ENCODE measurements at places on chromosomes 7 and 10. TPM values are rescaled to one million over a fixed set of nuclear protein-coding genes. Genes with fewer than 3 reads are reported as not detected.

GRCh38 chr10:51008346-51008745, 65.9 kb upstream of the PRKG1 start:
- H3K27ac ChIP-seq = no peak overlapping the region
- H3K4me1 ChIP-seq = peaks cover 6% of the 10 kb centered on the region
- DNase-seq = no peak
- no peaks in the 10 kb centered on the region for H3K36me3 ChIP-seq
- H3K27me3 ChIP-seq = no peaks in the 10 kb centered on the region

- H3K27ac ChIP-seq = no peak overlapping the region
- no peaks in the 10 kb centered on the region for H3K27me3 ChIP-seq
- no peak overlapping the region for H3K4me3 ChIP-seq
- H3K36me3 ChIP-seq = no peaks in the 10 kb centered on the region
Measured at GRCh38 chr7:28132959-28133870, 47.4 kb downstream of the JAZF1 start.

- no peak overlapping the region for H3K4me3 ChIP-seq
- H3K36me3 ChIP-seq = no peaks in the 10 kb centered on the region
- no peak overlapping the region for H3K27ac ChIP-seq
- no peaks in the 10 kb centered on the region for H3K4me1 ChIP-seq
- DNase-seq = peak; percentile 69
- H3K27me3 ChIP-seq = no peaks in the 10 kb centered on the region
Measured at GRCh38 chr10:127649642-127650041, 87.3 kb upstream of the FOXI2 start.

GRCh38 chr10:2891073-2891769, 176.1 kb upstream of the PFKP start:
- H3K27me3 ChIP-seq = no peaks in the 10 kb centered on the region
- H3K4me3 ChIP-seq = no peak overlapping the region
- no peak for DNase-seq
- peaks cover 13% of the 10 kb centered on the region for H3K4me1 ChIP-seq
- no peaks in the 10 kb centered on the region for H3K36me3 ChIP-seq

GRCh38 chr7:95922191-95922590, 149.8 kb downstream of the DYNC1I1 start:
- no peaks in the 10 kb centered on the region for H3K27me3 ChIP-seq
- H3K27ac ChIP-seq = no peak overlapping the region
- H3K4me1 ChIP-seq = no peaks in the 10 kb centered on the region
- no peak overlapping the region for H3K4me3 ChIP-seq

DNA sequence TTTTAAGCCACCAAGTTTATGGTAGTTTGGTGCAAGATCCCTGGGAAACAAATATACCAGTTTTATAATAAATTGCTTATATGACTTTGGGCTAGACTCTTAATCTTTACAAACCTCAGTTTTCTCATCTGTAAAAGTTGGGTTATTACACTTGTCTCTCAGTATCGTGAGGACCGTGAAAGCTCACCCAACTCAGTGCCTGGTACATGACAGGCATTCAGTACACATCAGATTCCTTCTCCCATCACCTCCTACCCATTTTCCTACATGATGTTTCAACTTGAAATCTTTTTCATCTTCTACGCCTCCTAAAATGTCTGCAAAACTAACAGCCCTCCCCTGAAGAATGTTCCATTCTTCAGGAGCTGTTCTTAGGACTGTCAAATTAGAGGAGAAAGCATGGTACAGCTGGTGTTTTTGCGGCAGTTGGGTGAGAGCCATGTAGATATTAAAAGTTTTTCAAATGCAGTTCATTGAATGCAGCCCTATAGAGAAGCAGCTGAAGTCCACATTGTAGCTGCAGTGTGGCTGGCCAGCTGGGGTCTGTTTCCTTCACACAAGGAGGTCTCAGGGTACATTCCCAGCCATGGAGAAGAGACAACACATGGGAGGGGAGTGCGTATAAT, 812.8 kb downstream of the LRMDA start:
- no peak overlapping the region for H3K27ac ChIP-seq
- no peaks in the 10 kb centered on the region for H3K27me3 ChIP-seq
- H3K4me3 ChIP-seq = no peak overlapping the region
- H3K36me3 ChIP-seq = no peaks in the 10 kb centered on the region
- no peak for DNase-seq

GRCh38 chr10:66564287-66564686, 361.5 kb upstream of the LRRTM3 start:
- no peaks in the 10 kb centered on the region for H3K36me3 ChIP-seq
- H3K4me1 ChIP-seq = no peaks in the 10 kb centered on the region
- no peak overlapping the region for H3K27ac ChIP-seq
- no peak for DNase-seq
- H3K27me3 ChIP-seq = no peaks in the 10 kb centered on the region

DNA sequence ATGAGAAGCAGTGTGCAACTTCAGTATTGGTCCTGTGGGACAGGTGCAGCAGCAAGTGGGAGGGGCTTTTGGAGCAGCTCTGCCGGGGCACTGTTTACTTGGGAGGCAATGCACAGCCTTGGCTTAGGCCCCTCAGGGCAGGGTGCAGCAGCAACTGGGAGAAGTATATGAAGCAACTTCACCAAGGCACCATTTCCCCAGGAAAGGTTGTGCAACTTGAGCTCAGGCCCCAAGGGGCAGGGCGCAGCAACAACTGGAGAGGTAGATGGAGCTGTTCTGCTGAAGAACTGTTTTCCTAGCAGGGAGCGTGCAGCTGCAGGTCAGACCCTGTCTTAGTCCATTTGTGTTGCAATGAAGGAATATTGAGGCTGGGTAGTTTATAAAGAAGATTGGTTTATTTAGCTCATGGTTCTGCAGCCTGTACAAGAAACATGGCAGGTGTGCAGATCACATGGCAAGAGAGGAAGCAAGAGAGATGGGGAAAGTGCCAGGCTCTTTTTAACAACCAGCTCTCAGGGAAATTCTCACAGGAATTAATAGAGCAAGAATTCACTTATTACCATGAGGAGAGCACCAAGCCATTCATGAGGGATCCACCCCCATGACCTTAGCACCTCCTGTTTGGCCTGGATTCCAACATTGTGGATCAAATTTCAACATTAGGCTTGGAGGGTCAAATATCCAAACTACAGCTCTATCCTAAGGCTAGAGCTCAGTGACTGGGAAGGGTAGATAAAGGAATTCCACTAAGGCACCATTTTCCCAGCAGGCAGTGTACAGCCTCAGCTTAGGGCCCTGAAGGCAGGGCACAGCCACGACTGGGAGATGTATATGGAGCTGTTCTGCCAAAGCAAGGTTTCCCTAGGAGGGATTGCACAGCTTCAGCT, 10.9 kb downstream of the GPR141 start:
- H3K27ac ChIP-seq = no peak overlapping the region
- no peaks in the 10 kb centered on the region for H3K27me3 ChIP-seq
- H3K36me3 ChIP-seq = no peaks in the 10 kb centered on the region
- peak; percentile 21 for DNase-seq
- H3K4me1 ChIP-seq = peaks cover 10% of the 10 kb centered on the region

DNA sequence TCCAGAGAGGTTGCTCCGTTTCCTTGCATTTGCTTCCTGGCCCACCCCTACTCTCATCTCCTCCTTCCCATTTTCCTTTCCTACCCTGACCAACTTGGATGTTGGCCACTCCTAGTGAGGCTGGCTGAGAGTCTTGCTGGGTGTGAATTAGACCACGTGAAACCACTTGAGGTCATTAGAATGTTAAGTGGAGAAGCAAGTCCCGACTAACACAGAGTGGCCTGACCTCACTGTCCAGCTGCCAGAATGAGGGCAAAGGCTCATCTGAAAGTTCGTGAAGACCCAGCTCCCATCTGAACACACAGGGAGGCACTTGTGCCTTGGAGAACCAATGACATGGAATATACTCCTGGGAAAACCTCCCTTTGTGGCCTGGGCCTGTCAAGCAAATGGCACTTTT, 80.8 kb downstream of the WDR11 start:
- no peak overlapping the region for H3K4me3 ChIP-seq
- no peak for DNase-seq
- no peaks in the 10 kb centered on the region for H3K4me1 ChIP-seq
- H3K27ac ChIP-seq = no peak overlapping the region

PNLIP gene
- not detected for total RNA-seq

AEBP1 gene
- 16.7 TPM for total RNA-seq

MBL2 gene
- total RNA-seq = not detected

NOS3 gene
- 1.3 TPM for total RNA-seq

FHIP2A gene
- total RNA-seq = 28.2 TPM

PDK4 gene
- not detected for total RNA-seq

Measured in neural progenitor cell (in vitro differentiated cells).